ENCODE measurements at places on chromosomes 11 and 22.

DNA sequence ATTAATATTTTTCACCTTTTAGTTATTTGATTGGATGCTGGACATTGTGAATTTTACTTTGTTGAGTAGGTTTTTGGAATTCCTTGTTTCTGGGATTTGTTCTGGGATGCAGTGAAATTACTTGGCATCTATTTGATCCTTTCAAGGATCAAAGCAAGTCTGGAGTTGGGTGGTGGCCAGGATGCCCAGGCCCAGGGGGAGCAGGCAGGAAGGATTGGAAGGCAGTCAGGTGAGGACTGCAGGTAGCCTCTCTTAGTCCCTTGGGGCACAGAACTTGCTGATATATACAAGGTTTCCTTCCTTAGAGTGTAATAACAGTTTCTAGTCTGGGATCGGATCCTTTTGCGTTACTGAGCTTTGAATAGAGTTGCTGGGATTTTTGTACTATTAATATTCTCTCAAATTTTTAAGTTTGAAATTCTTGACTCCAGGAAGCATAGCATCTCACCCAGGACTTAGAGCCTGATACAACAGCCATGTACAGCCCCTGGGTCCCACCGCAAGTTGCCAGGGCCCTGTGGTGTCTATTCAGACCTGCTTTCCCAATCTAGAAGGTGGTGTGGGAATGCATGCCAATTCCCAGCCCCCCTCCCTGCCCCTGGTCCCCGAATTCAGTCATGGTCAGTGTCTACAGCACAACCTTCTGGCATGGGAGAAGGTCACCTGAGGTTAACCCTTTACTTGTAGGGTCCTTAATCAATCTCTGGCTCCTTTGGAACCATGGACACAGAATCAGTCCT lies 6.1 kb downstream of the ZNF74 start:
- no peak for DNase-seq

DNA sequence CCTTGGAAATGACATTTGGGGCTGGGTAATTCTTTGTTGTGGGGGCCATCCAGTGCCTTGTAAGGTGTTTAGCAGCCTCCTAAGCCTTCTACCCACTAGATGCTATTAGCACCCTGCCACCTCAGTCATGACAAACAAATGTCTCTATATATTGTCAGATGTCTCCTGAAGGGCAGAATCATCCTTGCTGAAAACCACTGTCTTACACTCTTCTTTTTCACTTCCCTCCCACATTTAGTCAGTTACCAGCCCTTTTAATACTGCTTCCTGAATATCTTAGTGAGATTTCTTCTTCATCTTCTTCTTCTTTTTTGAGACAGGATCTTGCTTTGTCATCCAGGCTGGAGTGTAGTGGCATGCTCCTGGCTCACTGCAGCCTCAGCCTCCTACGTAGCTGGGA lies 33.1 kb downstream of the TNRC6B start:
- no peak for DNase-seq

DNA sequence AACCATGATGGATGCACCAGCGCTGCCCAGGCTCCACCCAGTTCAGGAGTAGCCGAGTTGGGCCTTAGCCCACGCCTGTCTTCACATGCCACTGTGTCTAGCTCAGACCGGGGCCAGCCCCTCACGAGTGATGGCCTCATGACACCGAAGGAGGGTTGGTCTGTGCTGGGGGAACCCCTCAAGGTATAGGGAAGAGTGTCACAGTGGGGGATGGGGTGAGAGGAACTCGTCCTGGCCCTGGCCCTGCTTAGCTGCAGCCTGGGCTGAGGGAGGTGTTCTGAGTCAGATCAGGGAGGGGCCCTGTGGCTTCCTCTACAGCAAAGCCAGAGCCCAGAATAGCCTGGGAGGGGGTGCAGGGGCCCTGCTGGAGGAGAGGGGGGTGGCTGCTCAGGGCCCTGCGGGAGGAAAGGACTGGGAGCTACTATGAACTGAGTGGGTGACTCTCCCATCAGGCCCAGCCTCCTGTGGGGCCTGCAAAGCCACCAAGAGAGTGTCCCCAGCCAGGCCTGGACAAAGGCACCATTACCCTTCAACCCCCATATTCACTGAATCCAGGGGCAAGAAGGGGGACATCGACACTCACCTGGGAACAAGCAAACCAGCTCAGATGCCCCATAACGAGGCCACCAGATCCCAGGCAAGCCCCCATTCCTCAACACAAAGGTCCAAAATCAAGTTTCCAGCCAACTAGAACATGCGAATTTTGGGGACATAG lies 41.2 kb downstream of the IGLL5 start:
- DNase-seq: peak; percentile 9

GRCh38 chr22:18927573-18927972 lies 8.5 kb downstream of the PRODH start:
- no peak for DNase-seq

DNA sequence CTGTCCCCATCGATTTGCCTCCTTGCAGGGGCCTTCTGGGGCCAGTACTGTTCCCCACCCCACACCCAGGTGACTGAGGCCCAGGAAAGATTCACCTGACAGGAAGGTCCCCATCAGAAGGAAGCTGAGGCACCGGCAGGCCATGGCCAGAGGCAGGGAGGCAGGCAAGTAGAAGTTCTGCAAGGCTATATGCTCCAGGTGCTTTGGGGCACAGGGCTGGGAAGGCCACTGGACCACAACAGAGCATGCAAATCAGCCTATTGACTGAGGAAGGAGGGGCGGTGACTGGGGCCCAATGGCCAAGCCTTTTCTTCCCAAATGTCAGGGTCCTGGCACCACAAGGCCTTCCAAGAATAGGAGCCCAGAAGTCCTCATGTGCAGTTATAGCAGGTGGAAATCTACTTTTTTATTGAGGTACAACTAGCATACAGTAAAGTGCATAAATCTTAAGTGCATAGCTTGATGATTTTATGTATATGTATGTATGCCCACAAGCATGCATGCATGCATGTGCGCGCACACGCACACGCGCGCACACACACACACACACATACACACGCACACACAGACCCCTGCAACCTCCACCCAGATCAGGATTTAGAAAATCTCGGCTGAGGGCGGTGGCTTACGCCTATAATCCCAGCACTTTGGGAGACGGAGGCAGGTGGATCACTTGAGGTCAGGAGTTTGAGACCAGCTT lies at the start of gene VPREB3:
VPREB3 (minus strand) TSS at position 206 of the 700 bp plus-strand sequence; CDS start at position 144, 62 bp downstream.
- DNase-seq: no peak

DNA sequence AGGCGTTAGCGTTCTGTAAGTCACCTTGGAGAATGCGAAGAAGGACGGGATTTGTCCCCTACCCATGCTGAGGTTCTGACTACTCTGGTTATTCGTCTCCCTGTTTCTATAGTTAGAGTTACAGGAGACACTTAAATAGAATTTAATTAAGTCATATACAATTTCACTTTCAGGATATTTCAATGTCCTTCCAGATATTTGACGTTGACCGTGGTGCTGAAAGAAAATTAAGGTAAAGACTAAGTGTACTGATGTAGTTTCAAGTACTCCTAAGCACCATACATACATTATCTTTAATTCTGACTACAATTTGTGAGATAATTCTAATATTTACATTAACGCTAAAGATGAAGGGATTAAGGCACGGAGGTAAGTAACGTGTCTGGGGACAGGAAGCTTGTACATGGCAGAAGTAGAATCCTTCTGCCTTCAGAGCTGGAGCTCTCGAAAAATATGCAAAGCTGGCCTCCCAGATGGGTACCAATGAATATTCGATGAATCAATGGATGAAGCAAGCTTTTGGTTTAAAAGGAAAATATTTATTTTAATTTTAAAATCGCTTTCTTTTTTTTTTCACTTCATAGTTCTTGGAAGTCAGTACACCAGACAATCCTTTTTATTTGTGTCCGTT lies 539 bp upstream of the SLC36A4 start:
- DNase-seq: no peak

GRCh38 chr22:42939451-42939881 lies 75.5 kb downstream of the PACSIN2 start:
- no peak for DNase-seq

DNA sequence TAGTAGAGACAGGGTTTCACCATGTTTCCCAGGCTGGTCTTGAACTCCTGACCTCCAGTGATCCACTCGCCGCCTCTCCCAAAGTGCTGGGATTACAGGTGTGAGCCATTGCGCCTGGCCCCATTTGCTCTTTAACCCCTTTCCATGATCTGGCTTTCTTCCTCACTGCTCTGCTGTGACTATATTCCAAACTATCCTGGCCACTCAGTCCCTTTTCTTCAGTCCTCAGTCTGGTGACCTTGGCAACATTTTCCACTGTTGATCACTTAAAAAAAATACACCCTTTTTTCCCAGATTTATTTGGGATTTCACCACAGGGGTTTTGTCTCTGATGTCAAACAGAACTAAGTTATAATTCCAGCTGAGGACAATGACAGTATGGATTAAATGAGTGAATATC lies 24.5 kb downstream of the MMP20 start:
- no peak for DNase-seq

GRCh38 chr11:61082062-61082870 lies 20.0 kb upstream of the CD5 start:
- DNase-seq: no peak

DNA sequence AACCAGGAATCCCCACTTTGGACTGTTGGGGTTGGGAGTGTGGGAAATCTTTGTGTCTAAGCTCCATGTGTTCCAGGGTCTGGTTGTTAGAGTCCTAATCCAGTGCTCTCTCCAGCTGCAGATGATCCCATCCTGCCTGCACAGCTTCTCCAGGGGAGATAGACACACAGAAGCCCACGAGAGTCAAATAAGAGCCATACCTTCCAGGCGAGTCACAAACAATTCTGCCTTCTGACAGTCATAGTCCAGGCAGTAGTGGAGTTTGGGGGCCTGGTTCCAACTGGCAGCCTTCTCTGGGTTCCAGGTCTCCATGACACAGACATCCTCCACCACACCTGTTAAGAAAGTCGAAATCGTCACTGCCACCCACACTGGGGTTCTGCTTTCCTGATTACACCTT lies 32.1 kb downstream of the SYT13 start:
- DNase-seq: no peak
